ENCODE measurements at places on chromosomes 11 and 22.

DNA sequence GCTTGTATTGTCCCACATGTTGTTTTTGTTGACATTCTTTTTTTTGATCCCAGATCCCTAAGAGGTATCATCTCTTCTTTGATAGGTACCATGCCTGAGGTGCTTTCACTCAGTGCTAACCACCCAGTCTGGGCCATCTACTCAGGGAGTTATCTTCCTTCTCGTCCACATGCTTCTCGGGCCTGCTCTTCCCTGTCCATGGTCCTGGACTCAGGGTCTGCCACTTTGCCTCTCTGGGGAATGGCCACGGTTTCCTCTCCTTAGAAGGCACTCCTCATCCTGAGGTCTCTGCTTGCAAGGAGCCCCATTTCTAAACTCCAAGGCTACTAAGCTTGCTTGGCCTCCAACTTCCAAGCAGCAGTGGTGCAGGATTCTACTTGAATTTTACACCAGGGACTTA is 227.0 kb upstream of the NCAM1 start:
- no peak for ATAC-seq

DNA sequence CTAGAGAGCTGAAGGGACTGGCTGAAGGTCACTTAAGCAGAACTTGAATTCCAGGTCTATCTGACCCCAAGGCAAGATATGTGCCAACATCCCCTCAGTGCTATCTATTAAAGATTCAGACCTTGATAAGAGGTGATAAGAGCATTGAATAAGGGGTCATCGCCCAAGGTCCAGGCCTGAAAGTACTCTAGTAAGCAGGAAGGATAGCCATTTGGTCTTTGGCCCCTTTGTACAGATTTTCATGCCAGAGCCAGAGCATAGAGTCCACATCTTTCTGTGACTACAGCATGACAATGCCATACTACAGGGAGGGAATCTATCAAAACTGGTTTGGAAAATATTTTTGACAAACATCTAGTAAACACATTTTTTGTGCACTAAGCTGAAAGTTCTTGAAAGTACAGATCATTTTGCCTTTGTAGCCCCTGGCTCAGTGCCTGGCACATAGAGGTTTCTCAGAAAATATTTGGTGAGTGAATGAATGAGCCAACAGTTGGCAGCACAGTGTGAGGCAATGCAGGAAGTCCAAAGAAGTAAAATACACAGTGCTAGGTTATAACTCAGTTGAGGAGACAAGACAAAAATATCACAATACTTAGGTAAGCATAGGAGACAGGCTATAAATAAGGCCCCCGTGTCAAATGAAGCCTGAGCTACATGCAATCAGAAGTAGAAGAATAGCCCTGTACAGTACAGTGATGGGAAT is 15.1 kb upstream of the RRAS2 start:
- no peak for ATAC-seq

GRCh38 chr11:31237819-31238760 is 131.4 kb downstream of the DCDC1 start:
- ATAC-seq = no peak

DNA sequence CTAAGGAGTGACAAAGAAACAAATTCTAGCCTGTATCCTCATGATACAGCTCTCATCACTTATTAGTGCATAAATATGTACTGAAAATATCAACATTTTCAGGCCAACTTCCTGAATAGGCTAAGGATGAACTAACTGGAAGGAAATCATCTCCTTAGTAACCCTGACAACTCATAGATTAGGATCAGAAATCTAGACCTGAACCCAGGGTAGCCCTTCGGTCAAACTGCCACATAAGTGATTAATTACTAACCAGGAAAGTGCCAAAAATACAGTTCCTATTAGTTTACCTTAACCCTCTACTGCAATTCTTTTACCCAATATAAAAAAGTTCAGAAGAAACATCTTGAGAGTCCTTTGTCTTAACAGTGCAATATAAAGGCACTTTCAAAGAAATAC is 40.0 kb downstream of the AMBRA1 start:
- ATAC-seq = no peak

DNA sequence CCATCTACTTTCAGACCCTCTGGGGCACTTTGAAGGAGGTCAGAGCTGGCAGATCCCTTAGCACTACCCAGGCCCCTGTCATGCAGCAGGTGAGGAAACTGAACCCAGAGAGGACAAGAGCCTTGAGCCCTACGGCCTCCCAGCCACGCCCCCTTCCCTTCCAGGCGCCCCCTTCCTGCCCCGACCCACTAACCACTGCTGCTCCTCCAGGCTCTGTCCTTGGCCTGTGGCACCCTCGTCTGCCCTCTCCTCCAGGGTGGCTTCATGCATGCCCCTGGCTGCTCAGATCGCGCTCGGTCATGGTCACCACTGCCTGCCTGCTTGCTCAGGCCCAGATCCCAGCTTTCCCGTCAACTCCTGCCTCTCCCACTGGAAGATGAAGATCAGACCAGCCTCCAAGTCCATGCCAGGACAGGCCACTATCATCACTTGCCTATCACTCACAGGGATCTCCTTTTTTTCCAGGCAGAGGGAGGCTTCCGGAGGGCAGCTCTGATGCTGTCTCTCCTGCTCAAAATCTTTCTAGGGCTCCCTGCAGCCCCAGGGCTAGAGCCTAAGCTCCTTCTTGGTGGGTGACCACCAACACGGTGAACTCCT is 30.7 kb downstream of the ELFN2 start:
- ATAC-seq = no peak

GRCh38 chr11:35157814-35158700 is 19.1 kb downstream of the CD44 start:
- no peak for ATAC-seq
